ENCODE measurements at places on chromosomes 4 and X. TPM values are rescaled to one million over a fixed set of nuclear protein-coding genes. Genes with fewer than 3 reads are reported as not detected.

MAGEB10 gene
- not detected for total RNA-seq

ADAMTS3 gene
- total RNA-seq, result 3.2 TPM

SCD5 gene
- 3.8 TPM for total RNA-seq

- H3K27me3 ChIP-seq, result no peaks in the 10 kb centered on the region
- no peak overlapping the region for H3K27ac ChIP-seq
- peaks cover 22% of the 10 kb centered on the region for H3K4me1 ChIP-seq
- peak; percentile 85 for DNase-seq
- no peaks in the 10 kb centered on the region for H3K36me3 ChIP-seq
Measured at GRCh38 chr4:2217726-2218125, 24.2 kb downstream of the HAUS3 start.

- no peaks in the 10 kb centered on the region for H3K27me3 ChIP-seq
- H3K27ac ChIP-seq, result no peak overlapping the region
- peaks cover 8% of the 10 kb centered on the region for H3K4me1 ChIP-seq
Measured at GRCh38 chrX:13287816-13288215, 32.0 kb downstream of the ATXN3L start.

DNA sequence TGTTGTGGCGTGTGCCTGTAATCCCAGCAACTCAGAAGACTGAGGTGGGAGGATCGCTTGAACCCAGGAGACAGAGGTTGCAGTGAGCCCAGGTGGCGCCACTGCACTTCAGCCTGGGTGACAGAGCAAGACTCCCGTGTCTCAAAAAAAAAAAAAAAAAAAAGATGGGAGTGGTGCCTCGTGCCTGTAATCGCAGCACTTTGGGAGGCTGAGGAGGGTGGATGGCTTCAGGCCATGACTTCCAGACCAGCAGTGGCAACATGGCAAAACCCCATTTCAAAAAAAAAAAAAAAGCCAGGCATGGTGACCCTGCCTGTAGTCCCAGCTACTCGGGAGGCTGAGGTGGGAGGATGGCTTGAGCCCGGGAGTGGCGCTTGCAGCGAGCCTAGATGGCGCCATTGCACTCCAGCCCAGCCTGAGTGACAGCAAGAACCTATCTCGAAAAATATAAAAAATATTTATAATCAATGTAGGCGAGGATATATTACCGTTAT is 27.0 kb downstream of the EIF2S3 start:
- H3K27me3 ChIP-seq, result no peaks in the 10 kb centered on the region
- peaks cover 4% of the 10 kb centered on the region for H3K4me1 ChIP-seq
- DNase-seq, result peak; percentile 72
- no peak overlapping the region for H3K27ac ChIP-seq
- no peak overlapping the region for H3K4me3 ChIP-seq

DNA sequence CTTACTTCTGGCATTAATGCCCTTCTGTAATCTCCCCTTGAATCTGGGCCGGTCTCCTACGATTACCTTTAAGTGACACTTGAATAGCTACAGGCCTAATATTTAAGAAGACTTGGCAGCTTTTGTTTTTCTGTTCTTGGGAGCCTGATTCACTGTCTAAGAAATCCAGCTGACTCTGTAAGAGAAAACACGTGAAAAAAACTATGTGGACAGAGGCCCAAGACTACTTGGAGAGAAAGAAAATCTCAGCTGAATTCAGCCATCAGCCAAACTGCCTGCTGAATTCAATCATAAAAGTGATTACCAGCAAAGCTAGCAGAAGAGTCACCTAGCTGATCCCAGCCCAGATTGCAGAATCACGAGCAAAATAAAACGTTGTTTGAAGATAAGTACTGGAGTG is 521.2 kb downstream of the MID1IP1 start:
- H3K4me3 ChIP-seq, result no peak overlapping the region
- no peak for DNase-seq
- H3K27ac ChIP-seq, result no peak overlapping the region
- H3K4me1 ChIP-seq, result no peaks in the 10 kb centered on the region
- H3K36me3 ChIP-seq, result no peaks in the 10 kb centered on the region

- DNase-seq, result no peak
Measured at GRCh38 chrX:46587158-46587557, 13.6 kb downstream of the CHST7 start.

- no peaks in the 10 kb centered on the region for H3K27me3 ChIP-seq
- no peak overlapping the region for H3K27ac ChIP-seq
- no peak for DNase-seq
- H3K4me3 ChIP-seq, result no peak overlapping the region
Measured at GRCh38 chr4:96912716-96913115, 1072.8 kb downstream of the PDHA2 start.

- DNase-seq, result peak; percentile 43
- no peak overlapping the region for H3K4me3 ChIP-seq
- H3K27ac ChIP-seq, result no peak overlapping the region
- H3K36me3 ChIP-seq, result no peaks in the 10 kb centered on the region
- peaks cover 4% of the 10 kb centered on the region for H3K4me1 ChIP-seq
Measured at GRCh38 chrX:77597090-77597489, 149.9 kb downstream of the FGF16 start.

- no peaks in the 10 kb centered on the region for H3K27me3 ChIP-seq
- no peak overlapping the region for H3K4me3 ChIP-seq
- H3K27ac ChIP-seq, result no peak overlapping the region
- H3K4me1 ChIP-seq, result no peaks in the 10 kb centered on the region
Measured at GRCh38 chr4:154611833-154612232, 623 bp downstream of the FGG start.

Data from PC-3 (cell line).